ENCODE measurements at places on chromosomes 16 and 17.

DNA sequence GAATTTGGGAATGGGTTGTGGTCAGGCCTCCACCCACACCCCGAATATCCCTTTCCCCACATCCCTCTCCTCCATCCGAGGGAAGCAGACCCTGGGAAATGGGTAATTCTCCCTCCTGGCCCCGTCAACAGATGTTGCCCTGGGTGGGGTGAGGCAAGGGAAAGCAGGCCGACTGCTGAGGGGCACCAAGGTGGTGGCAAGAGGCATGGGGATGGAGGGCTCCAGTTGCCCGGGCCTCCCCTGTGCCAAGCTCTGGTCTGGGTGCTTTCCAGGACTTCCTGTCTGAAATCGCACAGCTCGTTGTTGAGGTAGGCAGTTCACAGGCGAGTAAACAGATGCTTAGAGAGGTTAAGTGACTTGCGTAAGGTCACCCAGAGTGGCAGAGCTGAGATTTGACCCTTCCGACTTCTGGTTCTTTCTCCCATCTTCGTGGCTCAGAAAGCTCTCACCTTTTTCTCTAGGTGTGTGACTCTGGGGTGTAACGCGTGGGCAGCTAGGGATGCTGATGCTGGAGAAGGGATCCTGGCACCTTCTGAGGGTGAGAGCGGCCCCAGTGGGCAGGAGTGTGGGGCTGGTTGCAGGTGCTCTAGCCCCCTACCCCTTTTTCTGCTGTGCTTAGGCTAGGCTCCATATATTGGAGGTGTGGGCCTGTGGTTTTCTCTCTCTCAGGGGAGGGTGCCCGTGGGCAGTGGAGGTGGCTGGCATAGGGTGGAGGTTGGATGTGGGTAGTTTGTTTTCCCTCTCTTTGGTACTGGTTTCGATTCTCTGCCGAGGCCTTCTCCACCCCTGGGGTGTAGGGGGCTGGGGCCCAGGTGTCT is 17.2 kb downstream of the RARA start:
- ATAC-seq: no peak

DNA sequence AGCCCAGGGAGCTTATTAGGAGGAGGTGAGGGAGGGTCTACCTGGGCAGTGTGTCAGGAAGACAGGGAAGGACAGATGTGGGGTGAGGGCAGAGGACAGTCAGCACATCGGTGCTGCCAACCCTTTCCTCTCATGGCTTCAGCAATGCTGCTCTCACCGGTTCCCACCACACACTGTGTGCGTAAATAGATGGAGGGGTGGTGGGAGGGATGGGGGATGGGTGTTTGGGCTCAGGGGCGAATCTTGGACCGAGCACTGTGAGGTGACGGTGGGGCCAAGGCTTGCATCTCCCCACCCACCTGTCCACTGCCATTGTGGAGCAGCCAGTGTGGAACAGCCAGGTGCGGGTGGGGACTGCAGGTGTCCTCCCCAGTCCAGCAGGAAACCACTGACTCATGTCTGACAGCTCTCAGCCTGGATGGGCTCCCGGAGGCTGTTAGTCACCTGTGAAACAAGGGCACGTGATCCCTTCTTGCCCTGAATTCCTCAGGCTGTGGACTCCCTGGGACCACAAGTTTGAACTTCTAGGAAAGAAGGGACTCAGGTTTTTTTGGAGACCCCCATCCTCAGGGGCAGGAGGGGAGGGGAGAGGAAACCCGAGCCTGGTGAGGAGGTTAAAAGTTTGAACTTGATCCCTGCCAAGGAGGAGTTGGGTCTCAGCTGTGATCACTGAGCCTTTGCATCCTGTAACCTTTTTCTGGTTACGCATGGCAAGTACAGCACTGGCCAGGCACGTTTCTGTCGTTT is 42.7 kb upstream of the SMPD3 start:
- ATAC-seq: no peak

DNA sequence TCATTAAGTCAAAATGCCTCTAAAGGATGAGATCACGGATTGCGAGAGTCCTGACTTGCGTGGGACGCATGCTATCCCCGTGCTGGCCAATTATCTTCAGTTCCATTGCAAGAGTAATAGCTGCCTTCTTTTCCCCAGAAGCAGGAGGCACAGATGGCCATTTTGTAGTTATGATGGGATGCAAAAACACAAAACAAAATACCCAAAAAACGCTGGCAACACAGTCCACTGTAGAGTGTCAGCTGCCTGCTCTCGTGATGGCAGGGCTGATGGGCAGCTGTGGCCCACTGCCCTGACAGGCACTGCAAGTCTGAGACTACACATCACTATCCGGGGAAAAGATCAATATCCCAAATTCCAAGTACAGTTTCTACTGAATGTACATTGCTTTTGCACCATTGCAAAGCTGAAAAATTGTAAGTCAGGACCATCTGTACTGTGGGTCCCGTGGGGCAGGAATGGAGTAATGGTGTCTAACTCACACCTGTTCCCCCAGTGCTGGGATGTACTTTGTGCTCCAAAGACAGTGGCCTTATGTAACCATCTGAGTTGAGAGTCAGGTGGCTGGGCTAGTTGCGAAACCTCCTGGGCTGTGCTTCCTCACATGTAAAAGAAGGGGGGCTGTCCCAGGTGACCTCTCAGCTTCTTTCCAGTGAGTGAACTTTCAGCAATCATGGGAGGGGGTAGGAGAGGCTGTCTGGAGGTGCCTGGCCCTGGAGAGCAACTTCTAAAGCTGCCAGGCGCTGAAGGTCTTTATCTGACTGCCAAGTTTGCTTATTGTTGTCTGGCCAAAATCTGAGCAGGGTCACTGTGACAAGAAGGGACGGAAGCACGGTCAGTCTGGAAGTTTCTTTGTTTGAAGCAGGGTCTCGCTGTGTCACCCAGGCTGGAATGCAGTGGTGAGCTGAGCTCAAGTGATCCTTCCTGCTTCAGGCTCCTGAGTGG is 4.7 kb downstream of the SLC47A1 start:
- no peak for ATAC-seq

- ATAC-seq: no peak
Measured at GRCh38 chr17:82524540-82524939, 5.0 kb downstream of the FOXK2 start.

DNA sequence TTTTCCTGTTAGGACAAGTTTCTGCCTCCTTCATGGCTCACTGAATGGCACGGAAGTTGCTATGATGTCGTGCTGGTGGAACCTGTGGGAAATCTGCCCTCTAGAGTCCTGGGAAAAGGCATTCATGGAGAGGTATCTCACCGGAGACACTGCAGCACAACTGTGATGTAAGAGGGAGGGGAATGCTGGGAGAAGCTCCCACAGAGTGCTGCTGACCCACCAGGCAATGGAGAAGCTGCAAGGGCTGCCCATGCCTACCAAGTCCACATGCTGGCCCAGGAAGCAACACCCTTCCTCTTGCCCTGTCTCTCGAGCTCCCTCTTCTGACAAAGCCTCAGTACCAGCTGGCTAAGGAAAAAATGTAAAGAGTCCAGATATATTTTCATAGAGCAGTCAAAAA is 45.2 kb upstream of the SLC5A11 start:
- peak; percentile 64 for ATAC-seq

- ATAC-seq: no peak
Measured at GRCh38 chr17:79835953-79836509, 3.2 kb downstream of the CBX4 start.

DNA sequence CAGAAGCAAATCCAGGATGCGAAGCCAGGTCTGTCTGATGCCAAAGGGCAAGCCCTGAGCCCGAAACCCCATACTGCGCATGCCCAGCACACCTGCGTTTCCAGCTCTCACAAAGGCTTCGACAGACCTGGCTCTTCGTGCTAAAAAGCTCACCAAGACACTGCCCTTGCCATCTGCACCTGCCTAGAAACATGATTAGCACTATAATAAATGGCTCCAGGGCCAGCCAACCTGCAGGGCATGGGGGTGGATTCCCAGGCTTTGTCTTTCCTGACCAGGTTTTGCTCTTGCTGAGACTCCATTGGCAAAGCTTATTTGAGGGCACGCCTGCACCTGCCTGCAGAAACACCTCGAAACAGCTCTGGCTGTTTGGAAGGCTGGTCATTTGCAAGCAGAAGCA is 14.4 kb upstream of the PLD6 start:
- ATAC-seq: no peak

Data from SK-N-SH treated with all-trans-retinoic acid at 6 μM for 48 hours (cell line).